Testis (tissue), 5 donors: ENCODE measurements at places on chromosomes 1 and 21. TPM values are rescaled to one million over a fixed set of nuclear protein-coding genes. Genes with fewer than 3 reads are reported as not detected.

DNA sequence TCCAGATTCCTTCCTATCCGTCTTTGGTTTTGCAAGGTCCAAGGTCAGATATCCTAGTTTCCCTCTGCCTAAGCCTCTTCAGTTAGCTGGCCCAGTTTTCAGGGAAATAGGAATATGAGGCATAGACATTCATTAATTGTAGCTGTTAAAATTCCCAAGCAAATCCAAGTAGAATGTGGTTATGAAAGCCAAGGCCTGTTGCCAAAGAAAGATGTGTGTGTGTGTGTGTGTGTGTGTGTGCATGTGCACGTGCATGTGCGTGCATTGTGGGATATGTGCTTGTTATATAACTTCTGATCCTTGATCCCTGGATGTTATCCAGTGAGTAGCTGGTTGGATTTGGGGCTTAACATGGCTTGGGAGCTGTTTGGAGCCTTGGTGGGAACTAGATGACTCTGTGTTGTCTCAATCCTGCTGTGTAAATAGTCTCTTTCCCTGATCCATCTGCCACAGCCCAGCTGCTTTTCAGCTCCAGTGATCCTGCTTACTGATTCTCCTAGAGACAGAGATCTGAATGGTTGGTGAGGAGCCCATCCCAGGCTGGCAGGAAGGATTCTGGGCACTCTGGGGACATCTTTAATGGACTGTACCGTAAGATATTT lies 70.6 kb upstream of the GCLM start:
- peak; percentile 65 for DNase-seq

SLAMF9 gene
- total RNA-seq, result 2.0 TPM

DNA sequence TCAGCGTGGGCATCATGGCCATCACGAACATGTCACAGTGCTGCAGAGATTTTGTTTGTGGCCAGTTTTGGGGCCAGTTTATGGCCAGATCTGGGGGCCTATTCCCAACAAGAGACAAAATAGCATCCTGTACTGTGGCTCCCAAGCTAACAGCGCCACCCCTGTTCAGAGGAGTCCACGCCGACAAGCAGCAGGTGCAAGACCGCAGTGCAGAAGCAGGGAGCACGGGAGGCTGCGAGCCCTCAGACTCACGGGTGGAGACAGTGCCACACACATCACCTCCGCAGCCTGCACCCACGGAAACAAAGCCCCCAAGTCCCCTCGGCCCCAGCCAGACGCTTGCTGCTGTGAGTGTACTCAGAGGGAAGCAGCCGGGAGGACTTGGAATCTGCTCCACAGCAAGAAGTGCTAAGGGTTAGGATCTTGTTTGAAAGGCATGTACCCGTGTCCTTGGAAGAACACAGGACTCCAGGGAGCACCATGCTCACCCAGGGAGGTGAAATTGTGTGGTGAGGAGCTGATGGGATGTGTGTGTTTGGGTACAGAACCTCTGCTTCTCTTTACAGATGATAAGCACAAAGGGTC lies 7.1 kb downstream of the TCP10L start:
- no peak for DNase-seq

FAM72D gene
- 1.2 TPM for total RNA-seq

DNA sequence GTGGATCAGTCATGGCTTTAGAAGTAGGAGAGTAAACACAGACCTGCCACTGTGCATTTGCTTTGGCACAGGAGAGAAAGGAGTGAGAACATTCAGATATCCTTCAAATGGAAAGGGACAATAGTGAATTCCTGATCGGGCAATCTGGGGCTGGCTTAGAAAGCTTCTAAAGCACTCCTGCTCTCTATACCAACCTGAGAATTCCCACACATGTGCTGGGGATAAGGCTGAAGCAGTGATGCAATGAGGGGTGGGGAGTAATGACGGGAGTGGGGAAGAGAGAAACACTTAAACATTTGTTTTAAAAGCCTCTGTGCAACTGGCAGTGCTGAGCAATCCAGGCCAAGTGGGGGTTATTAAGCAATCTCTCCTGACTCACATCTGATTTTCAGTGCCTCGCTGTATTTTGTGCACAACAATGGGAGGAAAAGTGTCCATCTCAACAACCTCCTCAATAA lies 108.8 kb downstream of the KIAA0319L start:
- DNase-seq, result no peak
